Naive thymus-derived CD8-positive, alpha-beta T cell (primary cell): ENCODE measurements at places on chromosomes 12 and 14. TPM values are rescaled to one million over a fixed set of nuclear protein-coding genes. Genes with fewer than 3 reads are reported as not detected.
A peak's percentile ranks its signal among the peaks of the same experiment; 100 is the strongest.

The HOXC9 gene
- not detected for total RNA-seq

The AMIGO2 gene
- total RNA-seq: 26.6 TPM

DNA sequence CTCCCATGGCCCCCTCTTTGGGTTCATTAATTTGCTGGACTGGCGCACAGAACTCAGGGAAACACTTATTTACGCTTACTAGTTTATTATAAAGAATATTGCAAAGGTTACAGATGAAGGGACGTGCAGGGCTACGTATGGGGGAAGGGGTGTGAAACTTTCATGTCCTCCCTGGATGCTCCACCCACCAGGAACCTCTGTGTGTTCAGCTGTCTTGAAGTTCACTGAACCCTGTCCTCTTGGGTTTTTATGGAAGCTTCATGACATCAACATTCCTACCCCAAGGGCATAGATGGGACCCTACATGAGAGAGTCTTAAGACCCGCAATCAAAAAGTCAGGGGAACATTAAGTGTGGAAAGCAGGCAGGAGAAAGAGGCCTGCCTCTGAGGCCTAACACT lies 58.1 kb downstream of the ADIPOR2 start:
- no peak for DNase-seq
- peak overlapping the region; percentile 82 for H3K27ac ChIP-seq
- peaks cover 42% of the 10 kb centered on the region for H3K4me1 ChIP-seq
- no peaks in the 10 kb centered on the region for H3K27me3 ChIP-seq
- peaks cover 18% of the 10 kb centered on the region for H3K36me3 ChIP-seq
- no peak overlapping the region for H3K4me3 ChIP-seq

- H3K4me1 ChIP-seq: peaks cover 3% of the 10 kb centered on the region
- H3K27ac ChIP-seq: no peak overlapping the region
- H3K36me3 ChIP-seq: no peaks in the 10 kb centered on the region
- H3K4me3 ChIP-seq: no peak overlapping the region
- H3K27me3 ChIP-seq: no peaks in the 10 kb centered on the region
These were observed 35.1 kb upstream of the BATF start for GRCh38 chr14:75487155-75487671.

- no peaks in the 10 kb centered on the region for H3K27me3 ChIP-seq
- no peak for DNase-seq
- no peak overlapping the region for H3K27ac ChIP-seq
- H3K4me1 ChIP-seq: no peaks in the 10 kb centered on the region
- H3K4me3 ChIP-seq: no peak overlapping the region
- no peaks in the 10 kb centered on the region for H3K36me3 ChIP-seq
These were observed 85.4 kb downstream of the C12orf50 start for GRCh38 chr12:87943762-87944161.

DNA sequence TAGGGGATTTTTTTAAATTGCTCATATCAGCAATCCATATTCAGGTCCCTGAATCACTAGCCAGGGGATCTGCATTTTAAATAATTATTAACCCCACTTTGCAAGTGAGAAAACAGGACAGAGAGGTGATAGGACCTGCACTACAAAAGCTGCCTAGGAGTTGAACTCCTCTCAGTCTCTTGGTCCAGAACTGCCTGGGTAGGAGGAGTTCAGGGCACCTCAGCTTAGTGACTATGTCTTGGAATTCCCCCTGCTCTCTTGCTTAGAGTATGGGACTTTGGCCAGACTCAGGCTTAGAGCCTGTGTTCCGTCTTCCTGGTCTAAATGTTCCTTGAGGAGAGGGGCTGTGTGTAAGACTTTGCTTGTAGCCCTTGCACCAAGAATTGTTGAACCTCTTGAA lies 68.2 kb upstream of the WSCD2 start:
- no peaks in the 10 kb centered on the region for H3K36me3 ChIP-seq
- no peak overlapping the region for H3K4me3 ChIP-seq
- H3K27ac ChIP-seq: no peak overlapping the region
- peaks cover 17% of the 10 kb centered on the region for H3K27me3 ChIP-seq
- H3K4me1 ChIP-seq: no peaks in the 10 kb centered on the region
- no peak for DNase-seq

- no peak for DNase-seq
- peaks cover 12% of the 10 kb centered on the region for H3K4me1 ChIP-seq
- H3K4me3 ChIP-seq: no peak overlapping the region
- no peaks in the 10 kb centered on the region for H3K27me3 ChIP-seq
These were observed 123.0 kb downstream of the PLXNC1 start for GRCh38 chr12:94271351-94271750.

DNA sequence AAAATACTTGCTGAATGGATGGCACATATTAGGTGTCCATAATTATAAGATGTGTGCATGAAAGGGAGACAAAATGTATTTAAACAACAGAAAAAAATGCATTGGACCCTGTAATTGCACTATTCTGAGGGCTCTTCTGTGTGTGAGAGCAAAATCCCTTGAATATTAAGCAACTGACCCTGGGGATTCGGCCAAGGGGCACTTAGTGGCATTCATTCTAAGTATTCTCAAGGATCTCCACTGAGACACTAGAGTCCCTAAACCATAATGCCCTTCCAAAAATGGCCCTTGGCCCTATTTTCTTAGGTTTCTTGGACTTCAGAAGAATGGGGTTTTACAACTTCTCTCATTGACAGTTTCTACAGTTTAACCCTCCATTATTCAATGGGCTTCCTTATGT lies 388.6 kb downstream of the GLT1D1 start:
- H3K4me1 ChIP-seq: no peaks in the 10 kb centered on the region
- H3K27ac ChIP-seq: no peak overlapping the region
- H3K36me3 ChIP-seq: no peaks in the 10 kb centered on the region
- DNase-seq: no peak
- H3K27me3 ChIP-seq: no peaks in the 10 kb centered on the region

DNA sequence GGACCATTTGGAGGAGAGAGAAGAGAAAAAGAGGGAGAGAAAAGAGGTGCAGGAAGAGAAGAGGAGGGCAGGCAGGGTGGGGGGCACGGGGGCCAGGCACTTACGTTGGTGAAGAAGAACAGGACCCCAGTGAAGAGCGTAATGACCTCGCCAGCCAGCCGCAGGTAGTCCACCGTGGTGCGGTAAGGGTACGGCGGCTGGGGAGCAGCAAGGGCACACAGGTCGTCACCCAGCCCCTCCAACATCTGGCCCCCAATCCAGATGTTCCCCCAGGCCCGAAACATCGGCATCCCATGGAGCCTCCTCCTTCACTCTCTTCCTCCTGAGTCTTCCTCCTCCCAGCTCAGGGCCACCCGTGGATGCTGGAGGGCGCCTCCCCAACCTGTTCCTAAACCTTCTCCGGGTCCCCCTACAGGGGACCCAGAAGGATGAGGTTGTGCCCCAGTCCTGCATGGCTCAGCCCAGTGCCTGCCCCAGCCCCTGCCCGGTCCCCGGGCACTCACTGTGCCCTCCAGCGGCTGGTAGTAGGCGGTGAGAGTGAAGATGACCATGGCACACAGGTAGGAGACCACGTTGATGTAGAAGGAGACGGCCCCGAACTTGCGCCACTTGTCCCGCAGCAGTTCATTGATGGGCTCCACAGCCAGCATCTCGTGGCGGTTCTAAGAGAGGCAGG lies 39.2 kb downstream of the TRPV4 start:
- H3K36me3 ChIP-seq: no peaks in the 10 kb centered on the region
- H3K4me1 ChIP-seq: no peaks in the 10 kb centered on the region
- peaks cover 15% of the 10 kb centered on the region for H3K27me3 ChIP-seq
- H3K4me3 ChIP-seq: no peak overlapping the region
- no peak overlapping the region for H3K27ac ChIP-seq

The KITLG gene
- total RNA-seq: 0.33 TPM

DNA sequence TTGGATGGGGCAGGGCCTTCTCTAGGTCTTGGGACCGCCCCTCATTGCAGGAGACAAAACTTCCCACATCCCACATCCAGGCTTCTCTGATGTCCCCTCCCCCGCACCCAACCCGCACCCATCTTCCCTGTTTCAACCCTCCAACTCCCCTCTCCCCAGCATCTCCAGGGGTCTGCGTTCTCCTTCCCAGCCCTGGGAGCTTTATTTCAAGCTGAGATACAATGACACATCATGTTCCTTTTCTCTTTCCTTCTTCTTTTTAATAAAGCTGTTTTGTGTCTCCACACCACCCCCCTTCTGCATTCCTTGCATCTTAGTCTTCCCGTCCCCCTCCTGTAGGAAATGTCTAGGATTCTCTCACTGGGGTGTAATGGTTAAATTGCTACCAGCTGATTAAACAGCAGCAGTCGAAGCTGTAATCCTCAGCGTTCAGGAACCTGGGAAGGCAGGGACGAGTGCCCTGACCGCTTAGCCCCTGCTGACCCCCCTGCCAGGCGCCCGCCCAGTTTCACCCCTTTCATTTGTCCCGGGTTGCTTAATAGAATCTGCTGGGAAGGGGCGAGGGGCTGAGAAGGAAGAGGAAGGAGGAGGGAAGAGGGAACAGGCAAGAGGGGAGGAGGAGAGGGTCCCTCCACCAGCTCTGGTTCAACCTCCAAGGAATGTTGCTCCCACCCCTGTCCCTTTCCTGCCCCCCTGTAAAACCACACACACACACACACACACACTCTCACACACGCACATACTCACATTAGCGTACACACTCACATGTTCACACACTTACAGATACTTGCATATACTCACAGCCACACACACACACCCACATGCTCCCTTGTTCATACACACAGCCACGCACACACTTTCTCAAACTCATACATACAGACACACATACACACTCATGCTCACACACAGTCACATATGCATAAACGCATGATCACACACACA lies 104.5 kb upstream of the MED13L start:
- DNase-seq: no peak
- no peak overlapping the region for H3K27ac ChIP-seq
- no peaks in the 10 kb centered on the region for H3K36me3 ChIP-seq

GRCh38 chr14:54794159-54794558 lies 108.5 kb downstream of the GCH1 start:
- no peak overlapping the region for H3K27ac ChIP-seq
- no peaks in the 10 kb centered on the region for H3K36me3 ChIP-seq
- no peaks in the 10 kb centered on the region for H3K4me1 ChIP-seq
- no peak overlapping the region for H3K4me3 ChIP-seq
- DNase-seq: no peak

GRCh38 chr14:22650960-22651521 lies 6.9 kb upstream of the OR6J1 start:
- no peak overlapping the region for H3K27ac ChIP-seq
- no peaks in the 10 kb centered on the region for H3K4me1 ChIP-seq
- no peak for DNase-seq
- no peaks in the 10 kb centered on the region for H3K36me3 ChIP-seq
- no peak overlapping the region for H3K4me3 ChIP-seq

DNA sequence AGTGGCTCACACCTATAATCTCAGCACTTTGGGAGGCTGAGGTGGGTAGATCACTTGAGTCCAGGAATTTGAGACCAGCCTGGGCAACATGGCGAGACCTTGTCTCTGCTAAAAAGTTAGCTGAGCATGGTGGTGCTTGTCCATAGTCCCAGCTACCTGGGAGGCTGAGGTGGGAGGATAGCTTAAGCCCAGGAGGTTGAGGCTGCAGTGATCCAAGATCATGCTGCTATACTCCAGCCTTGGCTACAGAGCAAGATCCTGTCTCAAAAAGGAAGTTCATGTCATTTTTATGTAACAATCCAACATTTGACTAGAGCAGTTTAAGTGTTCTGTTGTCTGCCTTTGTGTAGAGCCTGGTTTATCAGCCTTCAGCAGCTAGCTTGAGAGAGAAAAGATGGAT lies 6.2 kb downstream of the OXA1L start:
- no peaks in the 10 kb centered on the region for H3K27me3 ChIP-seq
- peaks cover 18% of the 10 kb centered on the region for H3K4me1 ChIP-seq
- H3K4me3 ChIP-seq: no peak overlapping the region
- no peak overlapping the region for H3K27ac ChIP-seq
- peaks cover 58% of the 10 kb centered on the region for H3K36me3 ChIP-seq

- H3K4me3 ChIP-seq: peak overlapping the region; percentile 98
- peak overlapping the region; percentile 100 for H3K27ac ChIP-seq
- peaks cover 30% of the 10 kb centered on the region for H3K4me1 ChIP-seq
- no peak for DNase-seq
- no peaks in the 10 kb centered on the region for H3K27me3 ChIP-seq
- H3K36me3 ChIP-seq: peaks cover 52% of the 10 kb centered on the region
These were observed 1.1 kb downstream of the SMIM10L1 start for GRCh38 chr12:11171969-11172675.

GRCh38 chr14:52080808-52081755 lies 12.2 kb upstream of the NID2 start:
- H3K4me3 ChIP-seq: no peak overlapping the region
- H3K36me3 ChIP-seq: peaks cover 4% of the 10 kb centered on the region
- H3K27ac ChIP-seq: no peak overlapping the region
- H3K27me3 ChIP-seq: peaks cover 6% of the 10 kb centered on the region
- no peak for DNase-seq
- peaks cover 2% of the 10 kb centered on the region for H3K4me1 ChIP-seq

DNA sequence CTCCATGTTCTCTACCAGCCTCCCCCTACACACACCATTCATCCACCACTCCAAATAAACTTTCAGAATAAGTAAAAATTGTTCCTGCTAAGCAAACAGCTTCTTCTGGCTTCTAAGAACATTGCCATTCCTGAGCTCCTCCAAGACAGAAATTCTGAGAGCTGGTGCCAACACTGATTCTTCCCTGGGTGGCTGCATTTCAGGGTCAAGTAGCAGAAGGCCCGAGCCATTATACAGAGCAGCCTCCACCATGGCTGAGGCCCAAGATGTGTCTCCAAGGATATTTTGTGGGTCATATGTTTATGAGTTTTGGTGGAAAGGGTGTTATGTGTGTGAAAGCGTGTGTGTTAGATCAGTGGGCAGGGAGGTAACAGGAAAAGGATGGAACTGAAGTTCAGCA lies 3.5 kb upstream of the RND1 start:
- no peak overlapping the region for H3K27ac ChIP-seq
- DNase-seq: no peak
- no peaks in the 10 kb centered on the region for H3K36me3 ChIP-seq
- H3K4me3 ChIP-seq: no peak overlapping the region
